ENCODE measurements at places on chromosomes 3 and 15. TPM values are rescaled to one million over a fixed set of nuclear protein-coding genes. Genes with fewer than 3 reads are reported as not detected.
A peak's percentile ranks its signal among the peaks of the same experiment; 100 is the strongest.

GRCh38 chr15:59116141-59116540, 11.2 kb downstream of the CCNB2 start:
- H3K36me3 ChIP-seq: peaks cover 62% of the 10 kb centered on the region
- H3K27me3 ChIP-seq: no peaks in the 10 kb centered on the region
- no peak overlapping the region for H3K4me3 ChIP-seq
- H3K27ac ChIP-seq: no peak overlapping the region
- no peak for DNase-seq
- peaks cover 12% of the 10 kb centered on the region for H3K4me1 ChIP-seq

Gene GOLGA6L7
- total RNA-seq: not detected

DNA sequence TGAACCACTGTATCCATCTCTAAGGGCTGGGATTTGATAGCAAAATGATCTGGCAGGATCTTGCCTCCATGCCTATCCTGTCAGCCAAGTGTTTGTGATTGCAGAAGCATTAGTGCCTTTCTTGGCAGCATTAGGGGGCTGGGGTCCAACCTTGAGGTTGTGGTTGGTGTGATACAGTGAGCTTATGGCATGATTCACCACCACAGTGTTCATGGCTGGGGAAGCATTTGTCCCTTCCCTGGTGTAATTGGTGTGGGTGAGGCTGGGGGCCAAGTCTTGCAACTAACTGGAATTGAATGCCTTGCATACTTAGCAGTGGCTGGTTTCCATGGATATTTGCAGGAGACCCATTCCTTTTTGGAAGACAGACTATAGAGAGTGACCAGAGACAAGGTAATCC, 271.0 kb upstream of the TBL1XR1 start:
- H3K27me3 ChIP-seq: no peaks in the 10 kb centered on the region
- no peaks in the 10 kb centered on the region for H3K4me1 ChIP-seq
- H3K27ac ChIP-seq: no peak overlapping the region
- H3K4me3 ChIP-seq: no peak overlapping the region
- no peak for DNase-seq

GRCh38 chr3:4804161-4805058, 174.8 kb upstream of the BHLHE40 start:
- H3K4me1 ChIP-seq: peaks cover 53% of the 10 kb centered on the region
- peak overlapping the region; percentile 30 for H3K4me3 ChIP-seq
- H3K36me3 ChIP-seq: peaks cover 85% of the 10 kb centered on the region
- peak; percentile 64 for DNase-seq
- peak overlapping the region; percentile 50 for H3K27ac ChIP-seq

DNA sequence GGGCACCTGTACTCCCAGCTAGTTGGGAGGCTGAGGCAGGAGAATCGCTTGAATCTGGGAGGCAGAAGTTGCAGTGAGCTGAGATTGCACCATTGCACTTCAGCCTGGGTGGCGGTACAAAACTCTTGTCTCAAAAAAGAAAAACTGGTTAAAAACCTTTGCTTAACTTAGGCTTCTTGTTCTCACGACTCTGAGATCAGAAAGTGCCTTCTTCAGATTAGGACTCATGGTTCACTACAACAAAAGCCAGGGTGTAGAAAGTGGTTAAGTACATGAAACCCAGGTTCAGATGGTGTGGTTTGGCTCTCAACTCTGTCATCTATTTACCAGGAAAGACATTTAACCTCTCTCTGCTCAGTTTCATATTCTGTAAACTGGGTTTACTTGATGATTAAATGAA, 168.4 kb downstream of the TUSC7 start:
- no peaks in the 10 kb centered on the region for H3K27me3 ChIP-seq
- no peak overlapping the region for H3K4me3 ChIP-seq
- no peak for DNase-seq
- H3K27ac ChIP-seq: no peak overlapping the region

DNA sequence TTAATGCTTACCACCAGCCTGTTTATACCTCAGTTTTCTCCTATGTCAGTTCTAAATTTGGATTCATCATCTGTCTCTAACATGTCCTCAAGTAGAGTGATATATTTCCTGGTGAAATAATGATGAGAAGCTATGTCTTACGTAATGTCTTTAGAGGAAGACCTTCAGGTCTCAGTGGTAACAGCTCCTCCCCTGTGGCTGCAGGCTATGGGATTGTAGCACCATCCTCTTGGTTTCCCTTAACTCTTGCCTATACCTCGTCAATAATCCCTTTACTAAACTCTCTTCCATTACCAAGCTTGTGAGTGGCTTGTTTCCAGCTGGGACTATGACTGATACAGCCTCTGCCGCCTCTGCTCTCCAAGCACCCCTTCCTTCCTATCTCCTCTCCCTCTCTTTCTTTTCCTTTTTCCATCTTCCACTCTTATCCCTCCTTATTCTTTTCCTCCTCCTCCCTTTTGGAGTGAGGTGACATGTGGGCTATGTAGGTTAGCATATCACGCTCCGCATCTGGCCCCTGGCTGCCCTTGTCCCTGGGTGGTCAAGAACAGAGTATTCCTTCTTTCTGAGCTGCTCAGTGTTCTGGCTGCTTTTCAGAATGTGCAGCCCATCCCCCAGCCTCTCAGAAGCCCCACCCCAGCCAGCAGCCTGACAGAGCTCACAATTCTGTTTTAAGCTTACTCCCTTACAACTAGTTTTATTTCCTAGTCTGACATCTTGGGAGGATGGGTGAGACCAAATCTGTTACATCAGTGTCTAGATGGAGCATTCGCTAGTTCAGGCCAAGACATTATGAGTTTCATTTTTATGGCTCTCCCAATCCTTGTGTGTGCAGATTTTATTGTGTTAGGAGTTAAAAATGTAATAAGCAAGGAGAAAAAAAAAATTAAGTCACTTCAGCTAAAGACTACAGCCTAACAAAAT, 75.0 kb upstream of the RNU6-1 start:
- no peak for DNase-seq
- no peak overlapping the region for H3K4me3 ChIP-seq
- H3K36me3 ChIP-seq: no peaks in the 10 kb centered on the region
- H3K27ac ChIP-seq: no peak overlapping the region
- H3K4me1 ChIP-seq: peaks cover 3% of the 10 kb centered on the region

DNA sequence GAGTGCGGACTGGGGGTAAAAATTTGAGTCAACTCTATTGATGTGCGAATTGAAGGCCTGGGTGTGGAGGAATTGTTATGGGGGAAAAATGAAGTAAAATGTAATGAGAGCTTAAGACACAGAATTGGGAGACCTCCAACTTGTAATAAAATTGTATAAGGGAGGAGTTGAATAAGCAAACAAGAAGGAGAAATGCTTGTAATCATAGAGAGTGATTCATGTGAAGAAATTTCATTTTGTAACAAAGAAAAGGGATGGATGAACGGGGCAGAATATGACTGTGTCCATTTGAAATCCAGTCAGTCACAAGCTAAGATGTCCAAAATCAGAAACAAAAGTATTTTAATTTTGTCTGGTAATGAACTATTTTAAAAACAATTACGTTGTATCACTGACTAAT, 552.3 kb downstream of the NAALADL2 start:
- H3K36me3 ChIP-seq: no peaks in the 10 kb centered on the region
- DNase-seq: no peak
- H3K27me3 ChIP-seq: no peaks in the 10 kb centered on the region
- H3K4me1 ChIP-seq: no peaks in the 10 kb centered on the region
- no peak overlapping the region for H3K4me3 ChIP-seq

GRCh38 chr15:42154212-42154941, 2.1 kb downstream of the PLA2G4F start:
- H3K27me3 ChIP-seq: no peaks in the 10 kb centered on the region
- no peak overlapping the region for H3K27ac ChIP-seq
- H3K36me3 ChIP-seq: peaks cover 4% of the 10 kb centered on the region
- H3K4me1 ChIP-seq: peaks cover 2% of the 10 kb centered on the region
- no peak overlapping the region for H3K4me3 ChIP-seq

Gene SH2D7
- not detected for total RNA-seq
